Activated naive CD8-positive, alpha-beta T cell treated with anti-CD3 and anti-CD28 coated beads, Interleukin-2, amount 10 ng/mL, durations not matched to agents 7 days and 5 days (primary cell): ENCODE measurements at places on chromosomes 2 and 18.

DNA sequence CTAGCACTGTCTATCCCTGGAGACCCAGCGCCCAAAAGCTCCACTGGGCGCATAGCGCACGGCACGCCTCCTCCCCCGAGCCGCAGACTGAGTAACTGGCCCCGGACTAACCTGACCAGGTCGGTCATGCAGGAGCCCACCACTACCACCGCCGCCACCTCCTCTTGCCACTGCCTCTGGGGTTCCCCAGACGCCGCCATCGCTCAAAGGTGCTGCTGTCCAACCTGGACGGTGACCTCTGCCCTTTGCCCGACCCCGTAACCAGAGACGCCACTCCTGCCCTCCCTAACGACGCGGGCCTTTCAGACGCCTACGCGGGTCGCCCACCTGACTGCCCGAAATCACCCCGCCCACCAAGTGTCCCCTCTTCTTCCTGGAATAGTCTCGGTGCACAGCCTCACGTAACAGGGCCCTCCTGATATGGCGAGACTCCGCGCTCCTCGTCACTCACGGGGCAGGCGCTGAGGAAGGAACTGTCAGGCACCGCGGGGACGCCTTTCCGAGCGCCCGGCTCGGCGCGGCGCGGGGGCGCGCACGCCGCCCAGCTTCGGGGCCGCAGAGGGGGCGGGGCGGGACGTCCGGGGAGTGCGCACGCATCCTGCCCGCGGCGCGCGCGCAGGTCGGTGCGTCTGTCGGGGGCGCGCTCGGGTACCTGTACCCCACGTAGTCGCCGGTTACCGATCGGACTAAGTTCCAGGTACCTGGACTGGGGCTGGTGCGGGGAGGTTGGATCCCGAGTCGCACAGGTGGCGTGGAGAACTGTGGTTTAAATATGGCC lies at the start of the genes BABAM2 and RBKS:
BABAM2 (plus strand) TSS at position 584 of the 778 bp plus-strand sequence. CDS start 3,828 bp downstream, outside the sequence.
RBKS (minus strand) TSS at position 242 of the 778 bp plus-strand sequence; CDS start at position 200, 42 bp downstream.
- H3K36me3 ChIP-seq = peaks cover 15% of the 10 kb centered on the region
- peak within 1 kb of the TSS; percentile 99 for H3K27ac ChIP-seq
- H3K4me3 ChIP-seq = peak within 1 kb of the TSS; percentile 97
- peak; percentile 97 for DNase-seq

DNA sequence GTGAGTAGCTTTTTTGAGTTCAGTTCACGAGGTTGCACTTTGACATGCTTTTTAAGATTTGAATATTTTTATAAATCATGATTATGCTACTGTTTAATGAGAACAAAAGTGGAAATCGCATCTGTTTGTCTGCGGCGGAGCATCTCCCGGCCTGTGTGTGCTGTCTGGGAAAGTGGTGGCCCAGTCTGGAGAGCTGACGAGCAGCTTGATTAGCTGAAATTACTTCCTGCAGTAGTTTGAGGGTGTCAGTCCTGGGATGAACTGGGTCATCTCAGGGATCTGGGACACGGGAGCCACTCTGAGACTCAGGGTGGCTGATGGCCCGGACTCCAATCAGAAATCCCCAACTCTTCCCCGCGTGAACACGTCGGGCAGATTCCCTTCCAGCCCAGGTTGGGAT lies 115.9 kb downstream of the KLHL29 start:
- H3K36me3 ChIP-seq = no peaks in the 10 kb centered on the region
- H3K27ac ChIP-seq = no peak overlapping the region
- H3K4me3 ChIP-seq = no peak overlapping the region
- peaks cover 32% of the 10 kb centered on the region for H3K4me1 ChIP-seq

DNA sequence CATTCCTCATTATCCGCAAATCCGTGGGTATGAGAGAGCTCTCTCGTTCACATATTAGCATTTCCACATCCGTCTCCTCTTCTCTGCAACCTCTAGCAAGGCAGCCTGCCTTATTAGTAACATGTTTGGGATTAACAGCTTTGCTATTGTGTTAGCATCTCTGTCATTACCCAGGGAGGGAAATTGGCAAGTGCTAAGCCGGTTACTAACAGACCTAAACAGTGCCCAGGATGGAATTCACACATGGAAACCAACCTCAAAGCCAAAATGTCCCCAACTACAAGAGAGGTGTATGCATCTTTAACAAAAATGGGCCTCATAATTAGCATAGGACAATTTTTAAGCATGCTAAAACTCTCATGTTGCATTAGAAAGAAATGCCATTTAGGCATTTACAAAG lies 309.0 kb upstream of the MEIS1 start:
- no peak overlapping the region for H3K4me3 ChIP-seq
- no peaks in the 10 kb centered on the region for H3K4me1 ChIP-seq
- H3K27ac ChIP-seq = no peak overlapping the region
- no peak for DNase-seq
- H3K27me3 ChIP-seq = no peaks in the 10 kb centered on the region

DNA sequence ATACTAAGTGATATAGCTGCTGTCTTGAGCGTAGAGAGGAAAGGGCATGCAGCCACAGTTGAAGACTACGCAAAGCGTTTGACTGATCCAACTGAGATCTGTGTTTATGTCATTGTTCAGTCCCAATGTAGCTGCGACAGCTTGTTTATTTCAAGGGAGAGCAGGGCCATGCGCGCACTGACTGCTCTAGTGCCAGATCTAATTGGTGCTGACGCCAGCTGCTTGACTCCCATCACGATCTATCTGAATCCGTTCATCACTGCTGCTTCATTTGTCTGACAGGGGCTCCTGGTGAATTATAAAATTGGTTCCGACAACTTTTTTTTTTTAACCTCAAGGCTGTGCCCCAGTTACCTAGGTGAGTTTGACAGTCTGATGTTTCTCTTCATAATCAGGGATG lies 75.7 kb downstream of the CHST9 start:
- no peaks in the 10 kb centered on the region for H3K36me3 ChIP-seq
- no peak overlapping the region for H3K4me3 ChIP-seq
- no peaks in the 10 kb centered on the region for H3K27me3 ChIP-seq
- no peaks in the 10 kb centered on the region for H3K4me1 ChIP-seq
- H3K27ac ChIP-seq = no peak overlapping the region

DNA sequence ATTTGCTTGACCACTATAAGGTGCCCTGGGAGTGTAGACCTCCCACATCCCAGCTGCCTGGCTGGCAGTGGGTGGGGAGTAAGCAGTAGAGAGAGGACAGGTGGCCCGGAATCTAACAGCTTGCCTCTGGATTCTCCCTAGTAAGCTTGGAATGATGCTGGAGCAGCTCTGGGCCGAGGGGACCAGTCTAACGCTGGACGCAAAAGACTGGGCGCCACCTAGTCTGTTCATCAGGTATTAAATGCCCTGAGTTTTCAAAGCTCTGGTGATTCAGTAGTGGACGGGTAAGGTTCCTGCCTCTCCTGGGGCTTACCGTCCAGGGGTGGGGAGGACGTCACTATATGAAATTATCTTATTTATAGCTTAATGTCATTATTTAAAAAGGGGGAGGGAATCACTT lies 648 bp upstream of the LYPD6B start:
- no peak overlapping the region for H3K4me3 ChIP-seq
- H3K27ac ChIP-seq = no peak overlapping the region
- H3K36me3 ChIP-seq = no peaks in the 10 kb centered on the region
- no peaks in the 10 kb centered on the region for H3K4me1 ChIP-seq

DNA sequence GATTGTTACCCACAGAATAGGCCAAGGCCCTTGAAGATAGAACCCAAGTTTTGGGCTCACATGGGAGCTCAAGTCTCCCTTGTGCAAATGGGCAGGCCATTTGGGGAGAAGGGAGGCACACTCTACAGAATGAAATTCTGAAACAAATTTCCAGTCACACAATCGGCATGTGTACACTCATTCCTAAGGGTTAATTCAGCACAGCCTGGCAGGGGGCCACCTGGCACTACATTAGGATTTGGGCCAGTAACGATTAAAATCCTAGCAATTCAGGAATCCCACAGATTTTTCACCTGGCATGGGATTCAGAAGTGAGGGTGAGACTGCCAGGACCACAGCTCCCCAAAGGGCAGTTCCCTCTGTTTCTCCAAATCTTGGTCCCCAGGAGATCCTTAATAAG lies 46.4 kb downstream of the BMP10 start:
- peaks cover 26% of the 10 kb centered on the region for H3K4me1 ChIP-seq
- peak overlapping the region; percentile 45 for H3K27ac ChIP-seq
- H3K36me3 ChIP-seq = peaks cover 38% of the 10 kb centered on the region

DNA sequence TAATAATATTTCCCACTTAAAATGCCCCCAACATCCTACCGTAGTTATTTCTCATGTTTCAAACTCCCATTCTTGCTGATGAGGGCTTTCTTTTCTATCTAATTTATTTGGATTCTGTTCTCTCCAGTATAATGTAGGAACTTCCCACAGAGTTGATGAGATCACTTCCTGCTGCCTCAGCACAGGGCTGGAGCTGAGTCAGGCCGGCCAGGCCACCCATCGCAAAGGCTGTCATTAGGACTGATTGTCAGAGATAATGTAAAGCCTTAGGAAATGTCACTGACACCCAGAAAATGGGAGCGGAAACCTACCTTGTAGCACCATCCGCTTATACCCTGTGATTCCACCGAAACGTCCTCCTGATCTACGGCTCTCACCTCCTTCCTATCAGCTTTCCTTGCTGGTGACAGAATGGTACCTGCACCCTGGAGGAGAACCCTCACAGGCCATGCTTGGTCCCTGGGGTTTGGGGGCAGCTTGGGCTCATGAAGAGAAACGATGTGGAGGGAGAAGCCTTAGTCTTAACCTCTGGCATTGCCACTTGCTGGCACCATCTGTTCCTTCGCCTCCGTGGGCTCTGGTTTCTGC lies 672.8 kb upstream of the ID2 start:
- no peak overlapping the region for H3K27ac ChIP-seq
- peaks cover 2% of the 10 kb centered on the region for H3K27me3 ChIP-seq
- DNase-seq = no peak
- no peaks in the 10 kb centered on the region for H3K36me3 ChIP-seq
- no peak overlapping the region for H3K4me3 ChIP-seq

GRCh38 chr2:88736437-88736836 lies 45.0 kb downstream of the RPIA start:
- H3K4me1 ChIP-seq = peaks cover 4% of the 10 kb centered on the region
- H3K36me3 ChIP-seq = peaks cover 8% of the 10 kb centered on the region
- no peak overlapping the region for H3K4me3 ChIP-seq
- H3K27me3 ChIP-seq = no peaks in the 10 kb centered on the region
- no peak for DNase-seq

GRCh38 chr2:65261676-65262075 lies 34.0 kb downstream of the ACTR2 start:
- H3K36me3 ChIP-seq = peaks cover 27% of the 10 kb centered on the region
- H3K4me1 ChIP-seq = peaks cover 23% of the 10 kb centered on the region
- H3K27me3 ChIP-seq = no peaks in the 10 kb centered on the region
- no peak for DNase-seq
- H3K4me3 ChIP-seq = no peak overlapping the region

GRCh38 chr2:218980735-218981389 lies 4.1 kb downstream of the FEV start:
- H3K36me3 ChIP-seq = peaks cover 1% of the 10 kb centered on the region
- H3K4me3 ChIP-seq = peak overlapping the region; percentile 68
- DNase-seq = no peak
- H3K4me1 ChIP-seq = peaks cover 13% of the 10 kb centered on the region
- H3K27ac ChIP-seq = peak overlapping the region; percentile 48
- peaks cover 67% of the 10 kb centered on the region for H3K27me3 ChIP-seq
